ENCODE measurements at places on chromosomes 1 and 21.

GRCh38 chr21:35506352-35506751 lies 457.2 kb upstream of the RUNX1 start:
- DNase-seq: no peak

DNA sequence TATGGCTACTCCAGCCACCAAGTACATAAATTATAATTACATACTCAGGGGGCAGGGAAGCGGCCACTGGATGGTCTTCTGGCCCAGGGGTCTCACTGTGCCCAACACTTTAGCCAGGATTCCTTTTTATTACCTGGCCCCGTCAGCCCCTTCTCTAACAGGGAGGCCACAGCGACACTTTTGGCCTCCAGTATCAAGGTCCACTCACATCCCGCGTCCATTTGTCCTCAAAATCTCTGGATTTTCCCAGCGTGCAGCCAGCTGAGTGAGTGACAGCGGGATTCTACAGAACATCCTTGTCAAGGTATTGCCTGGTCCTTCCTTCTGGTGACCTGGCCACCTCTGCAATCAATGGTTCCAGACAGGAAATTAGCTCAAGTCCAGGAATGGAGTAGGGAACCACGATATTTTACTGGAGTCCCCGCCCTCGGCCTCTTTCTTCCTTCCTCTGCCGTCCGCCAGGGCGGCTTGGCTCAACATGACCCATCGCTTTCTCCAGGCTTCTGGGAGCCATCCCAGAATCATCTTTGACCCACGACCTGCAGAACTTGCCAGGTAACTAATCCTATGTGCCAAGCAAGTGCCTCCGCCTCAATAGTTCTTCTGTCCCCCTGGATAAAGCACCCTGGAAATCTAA lies 2.7 kb upstream of the COL6A2 start:
- DNase-seq: peak; percentile 4

DNA sequence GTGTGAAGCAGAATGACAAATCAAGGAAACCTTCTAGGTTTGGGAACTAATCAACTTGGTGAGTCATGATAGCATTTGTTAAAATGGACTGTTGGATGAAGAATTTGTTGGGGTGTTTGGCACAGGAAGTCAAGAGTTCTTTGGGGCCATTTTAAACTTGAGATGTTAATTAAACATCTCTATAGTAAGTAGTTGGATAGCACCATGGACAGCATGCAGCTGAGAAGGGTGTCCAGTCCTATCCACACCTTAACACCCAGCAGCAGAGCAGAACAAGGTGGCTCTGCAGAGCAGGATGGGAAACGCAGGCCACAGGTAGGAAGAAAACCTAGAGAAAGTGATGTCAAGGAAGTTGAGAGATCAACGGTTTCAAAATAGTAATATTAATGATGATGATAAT lies 52.5 kb downstream of the TNR start:
- DNase-seq: no peak

GRCh38 chr1:25695771-25696311 lies 79.2 kb downstream of the MAN1C1 start:
- no peak for DNase-seq

GRCh38 chr1:118249641-118250040 lies 64.6 kb upstream of the SPAG17 start:
- DNase-seq: no peak

- DNase-seq: no peak
Measured at GRCh38 chr1:76254104-76255030, 179.8 kb downstream of the ST6GALNAC3 start.

DNA sequence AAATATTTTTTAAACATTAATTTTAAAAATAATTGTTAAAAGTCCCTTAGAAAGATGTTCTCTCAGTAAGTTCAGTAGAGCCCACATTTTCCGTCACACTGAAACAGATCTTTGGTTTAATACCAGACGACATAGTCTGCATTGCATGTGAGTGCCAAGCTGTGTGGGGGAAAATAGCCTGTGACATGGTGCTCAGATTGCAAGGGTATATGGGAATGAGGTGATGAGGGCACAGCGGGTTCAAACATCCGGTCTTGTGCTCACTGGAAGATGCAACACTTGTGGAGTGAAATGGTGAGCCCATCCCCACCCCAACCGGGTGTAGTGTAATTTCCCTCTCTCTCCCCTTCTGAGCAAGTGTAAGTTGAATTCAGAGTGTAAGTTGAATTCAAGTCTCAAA lies 114.3 kb downstream of the PEX14 start:
- no peak for DNase-seq

DNA sequence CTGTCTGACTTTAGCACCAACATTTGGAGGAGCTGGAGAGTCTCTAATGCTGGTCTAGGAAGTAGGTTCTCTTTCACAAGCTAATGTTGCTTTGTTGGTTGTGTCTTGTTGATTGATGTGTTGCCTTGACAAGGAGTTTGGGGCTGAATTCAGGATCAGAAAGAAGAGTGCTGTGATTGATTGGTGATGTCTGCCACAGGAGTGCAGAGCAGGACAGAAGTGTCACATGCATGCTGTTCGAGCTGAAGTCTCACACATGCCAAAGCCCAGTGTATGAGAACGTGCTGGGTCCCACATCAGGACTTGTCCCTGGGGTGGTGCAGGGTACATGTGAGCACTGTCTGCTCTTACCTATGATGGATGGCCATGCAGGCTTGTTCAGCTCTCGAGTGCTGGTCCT lies 694.4 kb downstream of the MATN1 start:
- no peak for DNase-seq

GRCh38 chr1:206521127-206521526 lies 13.8 kb downstream of the RASSF5 start:
- no peak for DNase-seq

DNA sequence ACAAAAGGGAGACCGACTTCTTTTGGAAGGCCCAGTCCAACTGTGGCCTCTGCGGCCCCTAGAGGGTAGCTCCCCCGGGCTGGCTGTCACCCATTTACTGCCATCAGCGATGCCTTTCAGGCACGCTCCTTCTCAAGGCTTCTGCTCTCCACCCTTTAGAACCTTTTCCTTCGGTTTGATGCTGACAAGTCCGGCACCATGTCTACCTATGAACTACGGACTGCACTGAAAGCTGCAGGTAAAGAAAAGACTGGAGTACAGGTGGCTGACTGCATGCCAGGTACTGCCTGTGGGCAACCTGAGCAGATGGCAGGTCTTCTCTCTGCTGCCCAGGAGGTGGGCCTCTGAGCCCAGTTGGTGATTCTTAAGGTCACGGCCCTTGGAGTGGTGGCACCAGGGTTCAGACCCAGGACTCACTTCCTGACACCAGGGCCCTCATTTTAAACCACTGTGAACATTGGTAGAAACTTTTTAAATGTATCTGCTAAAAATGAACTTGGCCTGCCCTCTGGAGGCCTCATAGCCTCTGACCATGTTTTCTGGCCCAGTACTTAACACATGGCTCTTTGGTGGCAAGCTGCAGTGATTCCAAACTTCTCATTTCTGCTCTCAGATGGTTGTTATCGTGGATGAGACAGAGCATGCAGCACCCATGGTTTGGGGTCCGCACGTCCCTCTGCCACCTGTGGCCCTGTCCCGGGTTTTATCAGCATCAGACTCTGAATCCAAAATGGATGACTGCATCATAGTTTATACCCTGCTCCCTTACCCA lies 45.7 kb downstream of the CAPN9 start:
- peak; percentile 28 for DNase-seq

- DNase-seq: peak; percentile 42
Measured at GRCh38 chr1:202122639-202123335, at the start of gene GPR37L1. Gene GPR37L1 (plus strand): TSS chr1:202122917. CDS start chr1:202122964, 47 bp downstream.

DNA sequence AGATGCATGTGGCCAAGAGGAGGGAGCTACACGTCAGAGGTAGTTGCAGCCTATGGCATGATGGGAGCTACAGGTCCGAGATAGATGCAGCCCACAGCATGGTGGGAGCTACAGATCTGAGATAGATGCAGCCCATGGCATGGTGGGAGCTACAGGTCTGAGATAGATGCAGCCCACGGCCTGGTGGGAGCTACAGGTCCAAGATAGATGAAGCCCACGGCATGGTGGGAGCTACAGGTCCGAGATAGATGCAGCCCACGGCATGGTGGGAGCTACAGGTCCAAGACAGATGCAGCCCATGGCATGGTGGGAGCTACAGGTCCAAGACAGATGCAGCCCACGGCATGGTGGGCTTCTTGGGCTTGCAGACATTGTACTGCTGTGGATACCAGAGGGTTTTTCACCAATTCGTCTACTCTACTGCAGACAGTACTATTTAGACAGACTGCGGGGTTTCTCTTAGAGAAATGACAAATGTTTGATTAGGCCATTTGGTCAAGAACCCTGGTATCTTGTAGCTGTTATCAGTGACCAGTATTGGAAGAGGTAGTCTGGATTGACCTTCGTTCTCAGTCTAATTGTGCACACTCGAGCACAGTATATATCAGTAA lies 127.4 kb downstream of the DHRS3 start:
- DNase-seq: no peak

- no peak for DNase-seq
Measured at GRCh38 chr1:107541412-107541811, 400.6 kb downstream of the NTNG1 start.

DNA sequence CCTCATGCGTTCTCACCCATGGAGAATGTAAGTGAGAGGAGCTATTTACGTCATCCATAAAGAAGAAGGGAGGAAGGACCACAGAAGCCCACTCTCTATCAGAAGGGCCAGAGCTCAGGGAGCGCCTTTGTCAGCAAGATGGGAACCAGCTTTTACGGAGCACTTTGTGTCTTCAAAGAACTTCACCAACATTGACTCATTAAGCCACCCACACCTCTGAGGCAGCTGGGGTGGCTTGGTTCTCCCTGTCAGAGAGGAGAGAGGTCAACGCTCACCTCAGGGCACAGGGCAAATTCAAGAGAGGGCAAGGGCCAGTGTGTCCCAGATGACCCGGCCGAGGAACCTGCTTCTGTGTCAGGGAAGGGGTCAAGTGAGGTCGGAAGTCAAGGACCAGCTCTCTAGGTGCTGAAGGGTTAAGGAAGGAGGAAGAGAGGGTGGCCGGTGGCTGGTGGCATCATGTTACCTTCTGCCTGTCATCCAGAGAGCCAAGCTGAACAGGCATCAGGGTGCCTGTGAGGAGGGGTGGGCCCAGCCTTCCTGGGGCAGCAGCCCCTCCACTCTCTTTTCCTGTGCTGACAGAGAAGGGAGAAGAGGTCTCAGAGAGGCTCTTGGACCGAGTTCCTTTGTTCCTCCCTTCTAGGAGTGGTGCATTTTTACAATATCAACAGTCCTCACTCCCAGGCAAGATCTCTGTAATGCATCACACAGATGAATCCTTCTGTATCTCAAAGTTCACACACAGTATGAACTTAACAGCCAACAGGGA lies 109.0 kb downstream of the ETS2 start:
- no peak for DNase-seq

Measured in D341Med (cell line).